HFFc6 (cell line): ENCODE measurements at places on chromosomes 2 and 18. TPM values are rescaled to one million over a fixed set of nuclear protein-coding genes. Genes with fewer than 3 reads are reported as not detected.

DNA sequence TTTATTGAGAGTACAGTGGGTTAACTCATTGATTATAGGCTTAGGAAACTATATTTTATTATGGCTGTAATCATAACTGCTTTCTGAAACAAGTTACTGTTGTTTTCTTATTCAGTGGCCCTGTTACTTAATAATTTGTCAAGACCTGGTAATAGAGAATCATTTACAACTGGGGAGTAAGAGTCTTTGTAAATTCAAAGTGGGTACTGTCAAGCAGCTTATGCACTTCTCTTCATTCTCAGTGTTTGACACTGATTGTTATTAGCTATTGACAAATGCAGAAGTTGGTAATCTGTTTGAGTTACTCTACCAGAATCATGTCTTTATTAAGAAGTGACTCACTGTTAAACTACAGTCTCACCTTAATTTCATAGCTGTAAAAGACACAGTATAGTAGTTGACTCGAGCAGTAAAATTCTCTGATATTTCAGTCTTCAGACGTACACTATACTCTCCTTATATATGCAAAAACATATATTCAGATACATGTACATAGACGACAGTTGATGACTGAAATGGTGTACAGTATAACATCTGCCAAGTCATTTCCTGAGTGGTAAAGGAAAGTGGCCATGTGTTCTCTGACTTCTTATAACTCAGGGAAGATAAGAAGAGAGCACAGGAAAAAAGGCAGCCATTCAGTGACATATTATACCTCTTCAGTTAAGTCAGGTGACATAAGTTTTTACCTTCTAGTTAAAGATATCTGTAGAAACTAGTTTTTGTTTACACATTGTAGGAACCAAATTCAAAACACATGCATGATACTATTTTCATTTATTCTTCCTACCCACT is 36.0 kb upstream of the TTC27 start:
- DNase-seq: no peak

VIT gene
- total RNA-seq: 3.0 to 10.2 TPM (median 5.3 TPM) in 3 replicates

CNOT11 gene
- total RNA-seq: 37.3 to 53.8 TPM (median 39.1 TPM) in 3 replicates

DNA sequence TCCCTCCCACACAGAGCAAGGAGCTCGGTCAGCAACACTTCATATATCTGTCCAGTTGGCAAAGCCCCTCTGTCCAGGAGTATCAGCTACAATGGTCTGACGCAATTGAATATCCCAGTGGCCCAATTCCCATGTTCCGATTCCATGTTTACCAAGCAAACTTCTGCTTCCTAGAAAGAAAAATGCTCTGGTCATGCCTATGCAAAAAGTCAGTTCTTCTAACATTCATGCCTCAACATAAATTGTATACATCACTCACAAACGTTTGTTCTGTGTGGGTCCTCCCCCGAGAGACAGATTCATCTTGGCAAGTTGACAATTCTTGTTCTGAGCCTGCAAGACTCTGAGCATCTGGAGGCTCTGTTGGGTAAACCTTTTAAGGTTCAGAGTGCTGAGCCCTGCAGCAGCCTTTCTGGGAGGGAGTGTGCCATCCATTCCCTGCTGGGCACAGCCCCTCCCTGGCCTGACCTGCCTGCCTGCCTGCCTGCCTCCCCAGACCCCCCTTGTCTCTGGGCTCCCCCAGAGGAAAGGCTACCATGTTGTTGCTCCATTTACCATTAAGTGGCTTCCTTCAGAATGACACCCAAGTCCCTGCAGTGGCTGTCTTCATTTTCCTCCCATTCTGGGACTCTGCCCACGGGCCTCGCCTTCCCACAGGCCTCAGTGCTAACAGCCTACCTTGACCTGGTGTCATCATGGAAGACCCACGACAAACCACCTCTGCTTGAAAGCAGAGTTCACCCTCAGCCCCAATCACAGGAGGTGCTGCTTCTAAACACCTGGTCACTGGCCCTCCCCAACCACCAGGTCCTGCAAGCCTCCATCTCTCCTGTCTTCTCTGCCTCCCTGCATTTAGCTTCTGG is 37.6 kb upstream of the TAF1B start:
- DNase-seq: no peak

EML6 gene
- 0.24 to 0.66 TPM (median 0.62 TPM) in 3 replicates for total RNA-seq

- no peak for DNase-seq
These were observed 283.4 kb upstream of the MYT1L start for GRCh38 chr2:2614452-2614851.

- peak; percentile 74 for DNase-seq
These were observed 133.7 kb downstream of the FBXO15 start for GRCh38 chr18:74013955-74014354.

DNA sequence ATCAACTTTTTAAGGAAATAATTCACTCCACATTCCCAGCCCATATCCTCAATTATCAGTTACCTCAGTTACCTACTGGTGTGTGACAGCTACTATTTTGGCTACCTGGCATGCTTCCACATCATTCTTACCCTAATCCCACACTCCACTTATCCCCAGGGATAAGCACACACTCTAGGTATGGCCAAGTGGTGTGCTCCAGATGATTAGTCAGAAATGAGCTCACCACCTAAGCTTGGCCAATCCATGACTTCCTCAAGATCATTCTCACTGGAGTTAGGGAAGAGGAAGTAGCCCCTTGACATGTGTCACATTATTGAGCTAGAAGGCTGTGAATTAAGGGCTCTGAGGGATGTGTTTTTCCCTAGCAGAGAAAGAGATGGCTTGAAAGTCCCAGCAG is 20.9 kb upstream of the SMAD4 start:
- no peak for DNase-seq

- DNase-seq: no peak
These were observed 263.7 kb downstream of the ALK start for GRCh38 chr2:29657674-29658073.

DNA sequence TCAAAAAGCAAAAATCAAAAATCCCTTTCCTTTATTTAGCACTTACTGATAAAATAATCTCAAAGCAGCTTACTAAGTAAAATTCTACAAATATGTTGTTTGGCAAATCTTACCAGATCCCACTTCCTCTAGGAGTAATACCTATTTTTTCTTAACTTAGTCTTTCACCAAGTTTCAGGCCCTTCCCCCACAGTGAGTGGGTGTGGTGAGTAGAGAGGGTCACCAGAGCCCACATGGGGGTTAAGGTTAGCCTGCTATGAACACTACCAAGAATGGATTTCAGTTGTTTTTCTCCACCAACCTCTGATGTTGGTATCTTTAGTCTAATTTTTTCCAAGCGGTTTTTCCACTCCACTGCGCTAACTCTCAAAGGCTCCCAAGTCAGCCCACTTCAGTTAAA is 23.2 kb downstream of the PIAS2 start:
- no peak for DNase-seq

DNA sequence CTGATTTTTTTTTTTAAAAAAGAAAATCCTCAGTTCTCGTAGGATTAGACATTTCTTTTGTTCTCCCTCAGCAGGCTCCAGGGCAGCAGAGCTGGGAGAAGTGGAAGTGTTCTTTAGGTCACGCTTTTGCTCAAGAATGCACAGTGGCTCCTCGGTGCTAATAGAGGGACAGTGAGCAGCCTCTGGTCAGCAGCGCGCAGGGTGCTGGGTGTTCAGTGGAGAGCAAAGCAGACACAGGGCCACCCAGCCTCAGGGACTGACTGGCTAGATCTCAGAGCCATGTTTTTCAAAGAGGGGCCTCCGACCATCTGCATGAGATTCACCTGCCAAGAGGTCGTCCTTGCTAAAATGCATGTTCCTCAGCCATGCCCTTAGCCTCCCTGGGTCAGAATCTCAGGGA is 218.8 kb downstream of the HAUS1 start:
- DNase-seq: no peak

GRCh38 chr2:61295981-61296380 is 134.0 kb downstream of the C2orf74 start:
- no peak for DNase-seq

- DNase-seq: no peak
These were observed 61.8 kb upstream of the CTDP1 start for GRCh38 chr18:79617511-79618500.

TFCP2L1 gene
- total RNA-seq: not detected in 3 replicates

ST8SIA3 gene
- total RNA-seq: not detected in 3 replicates

GRCh38 chr2:62660582-62661262 is 44.8 kb upstream of the EHBP1 start:
- peak; percentile 87 for DNase-seq

VAMP5 gene
- total RNA-seq: 57.2 to 94.1 TPM (median 68.3 TPM) in 3 replicates

NT5C1B gene
- total RNA-seq: not detected in 3 replicates

GRCh38 chr2:200300638-200301314 is 5.7 kb upstream of the SPATS2L start:
- peak; percentile 26 for DNase-seq

DNA sequence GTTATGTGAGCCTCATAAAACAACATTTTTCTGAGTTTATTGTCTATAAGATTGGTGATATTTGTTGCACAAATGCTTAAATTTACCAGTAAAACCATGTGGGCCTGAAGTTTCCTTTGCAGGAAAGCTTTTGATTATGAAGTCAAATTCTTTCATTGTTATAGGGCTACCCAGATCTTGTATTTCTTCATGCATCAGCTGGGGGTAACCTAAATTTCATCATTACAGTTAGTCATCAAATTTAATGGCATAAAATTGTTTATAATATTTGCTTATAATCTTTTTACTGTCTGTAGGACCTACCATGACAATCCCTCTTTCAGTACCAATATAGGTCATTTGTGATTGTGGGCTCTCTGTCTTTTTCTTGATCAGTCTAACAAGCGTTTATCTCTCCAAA is 47.8 kb downstream of the SMAD2 start:
- no peak for DNase-seq

PID1 gene
- total RNA-seq: 7.8 to 8.3 TPM (median 7.9 TPM) in 3 replicates

SKOR2 gene
- not detected in 3 replicates for total RNA-seq

- DNase-seq: peak; percentile 54
These were observed 57.7 kb downstream of the ASAP2 start for GRCh38 chr2:9264301-9264700.

SOX11 gene
- total RNA-seq: not detected in 3 replicates

DNA sequence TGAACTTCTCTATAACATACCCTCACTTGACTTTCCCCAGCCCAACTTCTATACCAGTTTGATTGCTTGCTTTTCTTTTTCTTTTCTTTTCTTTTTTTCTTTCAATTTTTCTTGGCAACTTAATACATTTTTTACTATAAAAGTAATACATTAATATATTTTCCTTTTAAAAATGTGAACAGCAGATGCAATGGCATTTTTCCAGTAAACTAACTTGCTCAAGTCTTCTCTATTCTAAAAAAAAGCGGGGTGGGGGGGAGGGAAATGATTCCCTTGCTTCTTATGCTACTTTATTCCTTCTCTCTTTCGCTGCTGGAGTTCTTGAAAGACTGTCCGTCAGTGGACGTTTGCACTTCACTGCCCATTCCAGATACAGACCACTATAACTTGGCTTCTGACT is 70.5 kb downstream of the RBMS1 start:
- DNase-seq: no peak

DNA sequence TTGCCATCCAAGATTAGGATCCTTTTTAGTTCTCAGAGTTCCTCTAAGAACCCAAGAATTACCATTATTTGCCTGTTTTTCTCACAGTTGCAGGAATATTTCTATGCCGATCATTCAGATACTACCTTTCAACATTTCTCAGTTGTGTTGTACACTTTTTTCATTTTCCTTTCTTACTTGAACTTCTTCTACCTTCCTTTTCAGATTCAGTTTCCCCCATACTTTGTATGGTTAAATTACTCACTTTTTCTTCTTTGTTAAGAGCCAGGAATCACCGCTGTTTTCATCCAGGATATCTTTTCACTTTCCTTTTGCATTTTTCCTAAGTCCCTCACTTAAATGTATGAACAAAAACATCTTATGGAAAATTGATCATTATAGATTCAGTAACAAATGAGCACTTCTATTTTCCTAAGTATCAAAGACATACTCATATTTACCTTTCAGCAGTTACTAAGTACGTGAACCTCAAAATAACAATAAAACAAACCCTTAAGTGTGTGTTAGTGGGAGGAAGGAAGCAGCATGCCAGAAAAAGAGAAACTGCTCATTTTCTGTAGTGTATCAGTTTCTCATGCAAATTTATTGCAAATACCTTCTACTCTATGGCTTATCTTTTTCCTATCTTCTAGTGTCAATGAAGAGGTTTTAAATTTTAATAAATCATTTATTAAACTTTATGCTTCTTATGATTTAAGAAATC is 64.3 kb upstream of the STAT1 start:
- DNase-seq: no peak

- DNase-seq: no peak
These were observed 15.8 kb downstream of the OTOF start for GRCh38 chr2:26462100-26462499.

EHD3 gene
- total RNA-seq: 55.5 to 70.6 TPM (median 63.7 TPM) in 3 replicates

GRCh38 chr2:221893501-221893900 is 321.4 kb upstream of the EPHA4 start:
- no peak for DNase-seq

- no peak for DNase-seq
These were observed 11.0 kb upstream of the VAPA start for GRCh38 chr18:9902832-9903231.

DNA sequence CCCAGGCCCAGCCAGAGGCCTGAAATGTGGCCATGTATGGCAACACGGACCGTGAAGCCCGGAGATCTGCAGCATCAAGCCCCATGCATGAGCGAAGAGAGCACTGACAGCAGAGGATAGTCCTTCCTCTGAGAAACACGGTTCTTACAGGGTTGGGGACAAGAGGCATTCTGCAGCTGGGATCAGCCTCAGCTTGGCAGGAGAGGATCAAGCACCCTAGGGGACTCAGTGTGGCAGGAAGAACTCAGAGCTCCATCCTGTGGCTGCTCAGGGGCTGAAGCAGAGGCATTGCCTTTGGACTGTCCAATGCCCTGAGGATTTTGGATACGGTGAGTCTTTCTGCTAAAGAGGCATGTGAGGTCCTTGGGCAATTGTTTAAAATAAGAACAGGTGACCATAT is 368.7 kb downstream of the ZNF516 start:
- no peak for DNase-seq

- peak; percentile 39 for DNase-seq
These were observed 29.0 kb downstream of the LPIN1 start for GRCh38 chr2:11775384-11775783.

DNA sequence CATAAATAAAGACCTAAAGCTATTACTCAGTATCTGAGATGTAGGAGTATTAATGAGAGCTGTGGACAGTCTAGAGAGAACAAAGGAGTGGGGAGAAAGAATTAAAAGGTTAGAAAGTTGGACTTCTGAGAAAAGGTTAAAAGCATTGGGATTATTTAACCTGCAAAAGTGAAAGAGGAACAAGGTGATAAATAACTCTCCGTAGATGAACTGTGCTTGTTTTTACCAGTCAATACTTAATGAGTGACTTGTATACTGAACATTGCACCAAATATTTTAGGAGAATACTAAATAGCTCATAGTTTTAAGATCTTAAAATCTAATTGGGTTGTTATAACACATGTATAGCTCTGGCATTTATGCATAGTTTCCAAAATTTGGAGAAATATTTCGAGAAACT is 137.5 kb downstream of the GPD2 start:
- DNase-seq: no peak

UGT1A5 gene
- total RNA-seq: not detected in 3 replicates

- DNase-seq: peak; percentile 79
These were observed 17.7 kb upstream of the ACTR3 start for GRCh38 chr2:113872201-113872600.

DNA sequence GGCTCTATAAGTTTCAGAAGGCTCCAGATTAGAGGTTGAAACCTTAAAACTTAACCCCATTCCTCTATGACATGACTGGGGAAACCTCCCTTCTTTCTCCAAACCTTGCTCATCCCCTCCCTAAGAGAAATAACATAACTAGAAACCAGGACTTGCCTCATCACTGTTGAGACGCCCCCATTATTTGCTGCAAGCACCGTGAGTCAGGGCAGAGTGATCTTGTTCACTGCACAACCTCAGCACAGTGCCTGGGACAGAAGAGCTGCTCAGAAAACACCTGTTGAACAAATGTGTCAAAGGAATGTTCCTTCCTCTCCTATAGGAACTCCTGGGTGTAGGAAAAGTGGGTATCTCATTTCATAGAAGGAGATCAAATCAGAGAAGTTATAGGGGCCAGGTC is 132.7 kb upstream of the CTAGE1 start:
- DNase-seq: no peak

REG3G gene
- not detected in 3 replicates for total RNA-seq
